Psoas muscle (tissue), 8 donors: ENCODE measurements at places on chromosomes 5 and 9. TPM values are rescaled to one million over a fixed set of nuclear protein-coding genes. Genes with fewer than 3 reads are reported as not detected.

DNA sequence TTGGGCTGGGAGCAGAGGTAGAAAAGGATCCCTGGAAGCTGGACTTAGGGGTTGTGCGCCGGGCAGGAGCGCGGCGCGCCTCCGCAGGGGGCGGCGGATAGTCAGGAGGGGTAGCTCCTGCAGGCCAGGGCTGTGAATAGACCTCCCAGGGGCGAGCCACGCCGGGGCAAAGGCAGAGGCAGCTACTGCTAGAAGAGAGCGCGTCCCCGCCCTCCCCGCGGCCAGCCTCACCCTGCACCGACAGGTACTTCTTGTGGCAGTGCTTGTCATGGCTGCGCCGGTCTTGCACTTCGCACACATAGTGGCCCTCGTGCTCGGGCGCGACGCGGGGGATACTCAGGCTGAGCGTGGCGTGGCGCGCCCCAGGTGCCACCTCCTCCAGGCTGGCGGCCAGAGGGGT is 28.1 kb downstream of the FLT4 start:
- DNase-seq: no peak

Gene CEP72
- 0.48 TPM for total RNA-seq

Gene SGCD
- 43.4 TPM for total RNA-seq

- no peak for DNase-seq
Measured at GRCh38 chr5:181281077-181281983, 20.4 kb upstream of the TRIM52 start.

Gene PCDHA8
- total RNA-seq: not detected
